ENCODE measurements at places on chromosomes 4 and X.

GRCh38 chr4:189787216-189788031 lies 153.2 kb upstream of the FRG1 start:
- DNase-seq: no peak

GRCh38 chrX:132908891-132909290 lies 49.5 kb downstream of the HS6ST2 start:
- no peak for DNase-seq

DNA sequence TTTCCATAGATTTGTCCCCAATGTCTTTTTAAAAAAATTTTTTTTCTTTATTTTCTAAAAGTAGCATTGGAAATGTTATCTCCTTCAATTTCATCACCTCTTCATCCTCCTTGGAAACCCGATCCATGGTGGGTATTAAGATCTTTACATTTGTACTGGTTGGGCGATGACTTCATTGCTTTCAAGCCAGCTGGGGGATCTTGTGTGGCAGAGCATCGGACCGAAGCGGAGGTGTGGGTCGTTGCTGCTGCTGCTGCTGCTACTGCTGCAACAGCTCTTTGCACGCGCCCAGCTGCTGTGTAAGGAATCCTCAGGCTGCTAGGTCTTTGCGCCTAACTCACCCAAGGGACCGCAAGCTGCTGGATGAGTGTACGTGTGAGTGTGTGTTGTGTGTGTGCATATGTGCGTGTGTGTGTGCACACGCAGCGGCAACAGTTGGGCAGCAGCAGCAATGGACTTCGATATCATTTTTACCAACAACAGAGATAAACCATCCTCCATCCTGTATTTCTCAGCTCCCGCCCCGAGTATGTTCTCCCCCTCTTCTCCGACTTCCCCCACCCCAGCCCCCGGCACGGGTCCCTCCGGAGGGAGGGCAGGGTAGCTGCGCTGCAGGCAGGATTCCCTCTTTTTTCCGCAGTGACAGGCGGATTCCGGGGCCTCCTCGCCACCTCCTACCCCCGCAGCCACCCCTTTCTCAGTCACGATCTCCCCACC lies 768 bp upstream of the CDKL5 start:
- DNase-seq: peak; percentile 22

DNA sequence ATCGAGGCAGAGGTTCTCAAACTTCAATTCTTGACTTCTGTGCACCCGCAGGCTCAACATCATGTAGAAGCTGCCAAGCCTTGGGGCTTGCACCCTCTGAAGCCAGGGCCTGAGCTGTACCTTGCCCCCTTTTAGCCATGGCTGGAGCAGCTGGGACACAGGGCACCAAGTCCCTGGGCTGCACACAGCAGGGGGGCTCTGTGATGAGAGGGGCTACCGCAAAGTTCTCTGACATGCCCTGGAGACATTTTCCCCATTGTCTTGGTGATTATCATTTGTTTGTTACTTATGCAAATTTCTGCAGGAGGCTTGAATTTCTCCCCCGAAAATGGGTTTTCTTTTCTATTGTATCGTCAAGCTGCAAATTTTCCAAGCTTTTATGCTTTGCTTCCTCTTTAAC lies 4.9 kb upstream of the MAGEB17 start:
- no peak for DNase-seq

DNA sequence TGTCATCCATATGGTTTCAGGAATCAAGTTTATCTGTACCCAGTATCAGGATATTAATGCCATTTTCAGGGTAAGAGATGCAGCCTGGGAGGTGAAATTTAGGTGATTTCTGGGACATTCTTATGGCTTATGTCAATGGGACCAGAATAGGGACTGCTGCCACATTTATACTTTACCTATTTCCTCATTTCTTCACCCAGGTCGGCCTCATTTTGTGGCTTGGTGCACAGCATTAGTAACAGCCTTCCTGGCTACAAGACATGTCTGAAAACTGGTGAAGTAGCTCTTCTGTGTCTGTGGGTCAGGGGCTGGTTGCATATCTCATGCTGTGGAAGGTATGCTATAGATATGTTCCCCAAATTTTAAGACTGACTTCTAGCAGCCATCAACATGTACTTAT lies 284.8 kb downstream of the AFF2 start:
- DNase-seq: no peak

DNA sequence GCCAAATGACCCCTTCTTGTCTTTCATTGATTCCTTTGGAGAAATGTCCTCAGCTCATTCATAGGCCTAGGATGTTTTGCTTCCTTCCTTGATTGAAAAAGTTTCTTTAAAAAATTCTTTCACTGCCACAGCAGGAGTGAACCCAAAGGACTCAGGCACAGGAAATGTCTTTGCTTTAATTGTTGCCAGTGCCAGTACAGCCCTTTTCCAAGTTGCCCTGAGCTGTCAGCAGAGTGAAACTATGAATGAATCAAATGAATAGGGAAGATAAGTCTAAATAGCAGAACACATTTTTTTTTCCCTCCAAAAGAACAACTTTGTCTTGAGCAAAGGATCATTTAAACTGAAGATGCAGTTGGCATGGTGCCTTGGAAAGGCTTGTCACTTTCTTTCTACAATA lies 63.8 kb upstream of the SLC4A4 start:
- DNase-seq: no peak

- no peak for DNase-seq
Measured at GRCh38 chr4:142044271-142044670, 407.9 kb downstream of the IL15 start.

- no peak for DNase-seq
Measured at GRCh38 chr4:3747581-3747904, 18.6 kb upstream of the ADRA2C start.

DNA sequence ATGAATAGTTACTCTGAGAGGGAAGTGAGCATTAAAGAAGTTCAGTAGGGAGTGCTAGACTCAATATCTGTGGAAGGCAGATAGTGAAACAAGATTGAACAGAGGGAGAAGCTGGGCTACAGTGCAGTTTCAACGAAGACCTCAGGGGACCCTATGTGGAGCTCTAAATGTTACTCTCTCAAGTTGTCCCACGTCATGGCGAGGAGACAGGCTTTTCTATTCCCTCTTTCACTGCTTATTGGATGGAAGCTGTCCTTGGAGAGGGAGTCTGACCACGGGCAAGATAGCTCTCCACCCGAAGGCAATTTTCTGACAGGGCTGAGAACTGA lies 42.3 kb upstream of the CCSER1 start:
- no peak for DNase-seq

- DNase-seq: peak; percentile 45
Measured at GRCh38 chr4:8010618-8011017, 71.0 kb upstream of the AFAP1 start.

DNA sequence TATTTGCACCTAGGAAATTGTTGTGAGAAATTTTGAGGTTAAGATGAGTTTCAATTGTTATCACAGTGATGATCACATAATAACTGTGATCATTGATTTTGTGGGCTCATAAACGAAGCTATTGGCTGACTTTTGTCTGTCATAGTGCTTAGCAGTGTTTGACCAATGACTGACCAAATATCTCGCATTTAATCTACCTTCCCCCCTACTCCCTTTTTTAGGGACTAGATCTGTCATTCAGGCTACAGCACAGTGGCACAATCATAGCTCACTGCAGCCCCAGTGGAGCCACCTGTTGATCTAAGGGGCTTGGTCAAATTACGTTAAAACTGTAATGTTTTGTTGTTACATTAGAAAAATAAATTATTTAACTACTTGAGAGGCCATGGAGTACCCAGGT lies 1.5 kb downstream of the FUNDC2 start:
- no peak for DNase-seq
